CD4-positive, alpha-beta T cell treated with Interleukin-2 at 100 ng/mL for 4 hours (primary cell): ENCODE measurements at places on chromosomes 11 and 22.
A peak's percentile ranks its signal among the peaks of the same experiment; 100 is the strongest.

DNA sequence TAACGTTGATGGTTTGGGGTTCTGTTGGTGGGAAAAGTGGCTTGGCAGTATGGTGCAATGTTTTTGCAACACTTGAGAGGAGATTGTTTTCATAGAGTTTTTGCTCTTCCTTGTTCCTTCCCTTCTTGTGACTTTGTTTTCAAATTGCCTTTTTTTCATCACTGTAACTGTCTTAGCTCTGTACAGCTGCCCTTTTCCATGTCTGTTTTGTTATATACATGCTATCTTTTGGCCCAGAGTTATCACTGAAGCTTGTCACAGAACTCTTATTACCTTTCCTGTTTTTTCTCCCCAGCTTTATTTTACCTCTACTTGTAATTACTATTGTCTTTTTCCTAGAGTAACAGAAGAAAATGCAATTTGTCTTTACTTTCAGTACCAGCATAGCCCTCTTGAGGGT lies 154.1 kb downstream of the DDX10 start:
- DNase-seq = no peak

- no peak for DNase-seq
Measured at GRCh38 chr22:46374663-46375474, 39.4 kb downstream of the TRMU start.

DNA sequence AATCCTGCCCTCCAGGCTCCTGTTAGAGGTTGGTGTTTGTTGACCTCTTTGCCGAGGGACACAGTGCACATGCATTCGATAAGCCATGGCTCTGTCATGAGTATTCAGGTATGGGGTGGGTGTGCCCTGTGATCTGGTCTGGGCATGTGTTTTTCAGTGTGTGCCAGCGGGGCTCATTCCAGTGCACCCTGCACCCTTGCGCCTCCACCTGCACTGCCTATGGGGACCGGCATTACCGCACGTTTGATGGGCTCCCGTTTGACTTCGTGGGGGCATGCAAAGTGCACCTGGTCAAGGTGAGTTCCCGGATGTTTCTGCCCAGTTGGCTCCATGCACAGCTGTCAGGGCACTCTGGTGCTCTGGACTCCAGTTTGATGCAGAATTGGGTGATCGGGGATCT lies 44.2 kb downstream of the OTOG start:
- DNase-seq = no peak

- DNase-seq = no peak
Measured at GRCh38 chr11:59849129-59849528, 3.8 kb upstream of the CBLIF start.

DNA sequence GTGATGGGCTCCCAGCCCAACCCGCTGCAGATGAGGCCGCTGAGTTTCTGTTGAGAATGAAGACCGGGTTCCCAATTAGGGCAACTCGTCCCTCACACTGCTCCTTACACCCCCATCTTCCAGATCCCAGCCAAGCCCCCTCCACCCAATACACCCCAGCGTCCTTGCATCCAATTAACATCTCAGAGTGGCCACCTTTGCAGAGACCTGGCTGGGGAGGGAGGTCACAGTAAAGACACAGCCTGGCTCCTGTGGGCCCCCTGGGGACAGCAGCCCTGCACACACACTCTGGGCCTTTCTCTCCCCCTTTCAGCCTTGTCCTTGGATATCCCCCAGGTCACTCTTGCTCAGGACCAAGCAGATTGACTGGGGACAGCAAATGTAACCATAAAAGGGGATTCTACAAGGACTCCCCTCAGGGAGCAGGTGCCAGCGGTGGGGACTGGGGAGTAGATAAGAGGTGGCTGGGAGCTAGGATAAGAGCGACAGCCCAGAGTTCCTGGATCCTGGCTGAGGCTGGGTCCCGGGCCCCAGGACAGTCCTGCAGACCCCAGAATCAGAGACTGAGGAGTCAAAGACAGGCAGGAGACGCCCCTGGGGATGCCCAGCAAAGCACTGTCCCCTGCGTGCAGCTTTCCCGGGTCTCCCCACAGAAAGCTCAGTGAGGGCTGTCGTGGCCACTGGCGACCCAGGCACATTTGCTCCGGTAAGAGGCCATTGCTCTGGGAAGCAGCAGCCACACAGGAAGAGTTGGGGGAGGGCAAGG lies 8.4 kb downstream of the APOBEC3A start:
- no peak for DNase-seq

DNA sequence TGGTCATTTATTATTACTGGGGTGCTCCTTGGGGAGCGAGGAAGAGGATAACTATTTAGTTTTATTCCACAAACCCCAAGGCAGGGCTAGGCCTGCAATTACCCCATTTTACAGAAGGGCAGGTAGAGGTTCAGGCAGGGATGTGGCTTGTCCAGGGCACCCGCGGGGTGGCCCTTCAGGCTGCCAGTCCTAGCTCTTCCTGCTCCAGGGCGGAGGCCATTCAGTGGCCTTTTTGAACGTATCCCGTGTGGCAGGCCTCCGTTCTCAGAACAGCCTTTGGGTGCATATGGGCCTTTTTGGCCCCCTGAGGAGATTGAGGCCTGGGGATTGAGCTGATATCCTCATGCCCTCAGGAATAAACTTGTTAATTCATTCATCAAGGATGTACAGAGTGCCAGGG lies 66.2 kb downstream of the MPPED1 start:
- DNase-seq = no peak

DNA sequence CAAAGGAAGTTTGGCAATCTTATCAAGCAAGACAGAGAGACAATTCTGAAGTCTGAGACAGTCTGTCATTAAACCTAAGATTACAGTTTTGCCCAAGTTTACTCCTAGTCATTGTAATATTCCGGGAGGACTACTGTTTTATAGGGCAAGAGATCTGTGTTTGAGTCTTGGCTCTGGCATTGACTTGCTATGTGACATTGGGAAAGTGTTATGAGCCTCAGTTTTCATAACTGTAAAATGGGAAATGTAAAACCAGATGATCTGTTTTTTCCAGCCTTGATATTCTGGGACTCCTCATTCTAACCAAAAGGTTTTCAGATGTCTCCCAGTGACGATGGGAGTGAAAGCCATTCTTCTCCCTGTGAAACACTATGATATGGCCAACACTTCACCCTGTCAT lies 24.3 kb upstream of the SLCO2B1 start:
- no peak for DNase-seq

GRCh38 chr11:61384271-61385242 lies 7.8 kb upstream of the TMEM216 start:
- no peak for DNase-seq

- no peak for DNase-seq
Measured at GRCh38 chr11:116070520-116070919, 566.3 kb upstream of the CADM1 start.

GRCh38 chr22:17944256-17944655 lies 80.1 kb downstream of the MICAL3 start:
- no peak for DNase-seq

GRCh38 chr11:122103321-122103720 lies 12.7 kb downstream of the BLID start:
- DNase-seq = no peak

GRCh38 chr11:116215471-116216113 lies 557.2 kb downstream of the BUD13 start:
- no peak for DNase-seq

- DNase-seq = no peak
Measured at GRCh38 chr11:13141731-13142709, 132.9 kb downstream of the RASSF10 start.

DNA sequence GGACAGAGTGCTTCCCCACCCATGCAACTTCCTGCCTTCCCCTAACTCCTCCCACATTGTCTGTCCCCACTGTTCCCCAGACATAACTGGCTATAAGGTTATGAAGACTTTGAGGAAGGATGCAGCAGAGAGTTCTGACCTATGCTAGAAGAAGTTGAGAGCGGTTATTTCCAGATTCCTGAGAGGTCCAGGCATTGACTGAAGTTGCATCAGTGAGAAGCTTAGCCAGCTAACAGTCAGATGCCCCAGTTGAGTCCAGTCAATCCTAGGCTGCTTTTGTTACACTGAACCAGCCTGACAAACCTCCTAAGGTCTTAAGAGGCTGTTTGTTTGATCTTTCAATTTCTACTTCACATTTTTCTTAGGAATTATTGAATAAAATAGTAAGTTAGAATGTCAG lies 937.9 kb upstream of the CCDC90B start:
- no peak for DNase-seq

GRCh38 chr22:39369186-39369585 lies 19.4 kb downstream of the SYNGR1 start:
- no peak for DNase-seq

- no peak for DNase-seq
Measured at GRCh38 chr11:110452720-110453119, 23.0 kb downstream of the FDX1 start.

DNA sequence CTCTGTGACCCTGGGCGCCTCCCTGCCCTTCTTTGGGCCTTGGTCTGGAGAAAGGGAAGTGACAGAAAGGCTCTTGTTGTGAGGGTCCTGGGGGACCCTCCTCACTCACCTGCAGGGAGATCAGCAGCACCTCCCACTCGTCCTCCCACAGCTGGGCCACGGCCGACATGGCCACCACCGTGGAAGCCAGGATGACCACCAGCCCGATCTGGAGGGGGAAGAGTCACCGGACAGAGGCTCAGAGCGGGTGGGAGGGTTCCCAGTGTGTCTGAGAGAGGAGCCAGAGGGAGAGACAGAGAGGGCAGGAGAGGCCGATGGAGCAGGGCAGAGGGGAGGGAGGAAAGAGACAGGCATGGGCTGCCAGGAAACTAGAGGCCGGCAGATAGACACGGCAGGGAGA lies 16.8 kb upstream of the KLHL35 start:
- no peak for DNase-seq

DNA sequence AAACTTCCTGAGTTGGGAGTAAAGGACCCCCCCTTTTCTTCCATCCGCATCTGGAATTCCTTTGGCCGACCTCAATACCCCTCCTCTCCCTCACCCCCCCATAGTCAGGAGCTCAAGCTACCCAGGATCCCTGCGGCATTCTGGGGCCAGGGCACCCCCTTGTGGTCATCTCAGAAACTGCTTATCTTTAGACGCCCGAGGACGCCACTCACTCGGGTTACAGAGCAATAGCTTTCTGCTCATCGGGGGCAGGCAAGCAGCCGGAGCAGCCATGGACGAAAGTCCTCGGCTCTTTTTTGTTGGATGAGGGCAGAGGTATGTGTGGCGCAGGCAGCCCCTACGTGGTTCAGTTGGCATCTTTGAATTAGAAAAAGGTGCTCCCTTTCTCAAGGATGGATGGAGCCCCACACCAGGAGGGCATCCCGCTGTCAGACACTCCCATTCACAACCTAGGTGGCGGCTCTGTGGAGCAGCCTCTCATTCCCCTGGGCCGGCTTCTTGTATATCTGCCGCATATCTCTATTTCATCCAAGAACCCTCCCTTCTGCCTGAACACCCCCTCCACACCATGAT lies 2.3 kb downstream of the C1QTNF5 start:
- DNase-seq = peak; percentile 74
